Activated naive CD4-positive, alpha-beta T cell treated with anti-CD3 and anti-CD28 coated beads, Interleukin-2, amount 50 U/mL, for 16 hours (primary cell): ENCODE measurements at places on chromosomes 1 and 21.

DNA sequence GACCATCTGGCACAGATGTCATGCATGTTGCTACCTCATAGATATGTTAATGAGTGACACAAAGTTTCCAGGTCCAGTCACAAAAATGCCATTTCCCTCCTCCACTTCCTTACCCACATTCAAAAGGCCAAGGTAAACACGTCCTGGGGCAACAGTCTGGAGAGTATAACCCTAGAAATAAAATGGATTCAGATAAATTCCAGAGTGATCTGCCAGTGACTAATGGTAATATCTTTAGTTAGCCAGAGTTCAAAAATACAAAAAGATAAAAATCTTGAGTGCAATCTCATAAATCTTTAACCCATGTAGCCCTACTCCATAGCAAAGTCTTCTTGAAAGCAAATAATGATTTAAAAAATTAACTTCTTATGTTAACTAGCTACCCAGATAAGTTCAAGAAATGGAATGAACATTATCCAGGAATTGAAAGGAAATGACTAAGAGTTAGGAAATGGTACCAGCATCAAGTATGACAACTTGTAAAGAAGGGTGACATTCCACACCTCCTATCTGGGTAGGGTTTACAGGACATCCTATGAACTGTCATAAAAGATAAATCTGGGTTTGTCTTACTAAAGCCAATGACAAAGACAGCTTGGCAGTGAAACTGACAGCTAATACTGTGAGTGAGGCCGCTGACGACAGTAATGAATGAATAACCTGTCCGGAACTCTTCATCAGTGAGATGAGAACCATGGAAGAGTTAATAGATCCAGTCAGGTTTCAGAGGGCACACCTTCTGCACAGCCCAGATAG lies 18.1 kb downstream of the RGS2 start:
- no peak for DNase-seq

DNA sequence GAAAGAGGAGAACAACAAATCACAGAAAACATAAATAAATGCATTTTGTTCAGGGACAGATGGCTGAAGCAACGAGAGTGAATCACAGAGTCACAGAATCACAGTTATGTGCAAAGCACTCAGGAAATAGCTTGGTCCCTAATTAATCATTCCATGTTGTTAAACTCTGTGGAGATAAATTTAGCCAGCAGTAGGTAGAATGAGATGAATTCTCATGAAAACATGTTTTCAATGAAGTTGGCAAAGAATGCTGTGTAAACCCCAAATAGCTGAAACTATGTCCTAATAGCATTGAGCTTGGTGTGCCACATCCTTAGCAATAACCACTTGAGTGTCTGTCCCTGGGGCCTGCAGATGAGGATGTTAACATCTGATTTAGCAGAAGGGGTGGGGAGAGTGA lies 20.4 kb downstream of the LEPR start:
- DNase-seq, result no peak

DNA sequence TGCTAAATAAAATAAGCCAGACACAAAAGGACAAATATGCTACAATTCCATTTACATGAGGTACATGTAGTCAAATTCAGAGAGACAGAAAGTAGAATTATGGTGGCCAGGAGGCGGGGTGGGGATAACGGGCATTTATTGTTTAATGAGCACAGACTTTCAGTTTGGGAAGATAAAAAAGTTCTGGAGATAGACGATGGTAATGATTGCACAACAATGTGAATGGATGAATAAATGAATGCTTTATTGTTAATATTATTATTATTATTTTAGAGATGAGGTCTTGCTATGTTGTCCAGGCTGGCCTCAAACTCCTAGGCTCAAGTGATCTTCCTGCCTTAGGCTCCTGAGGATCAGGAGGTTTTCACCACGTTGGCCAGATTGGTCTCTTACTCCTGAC lies 122.0 kb downstream of the LHX4 start:
- DNase-seq, result no peak

DNA sequence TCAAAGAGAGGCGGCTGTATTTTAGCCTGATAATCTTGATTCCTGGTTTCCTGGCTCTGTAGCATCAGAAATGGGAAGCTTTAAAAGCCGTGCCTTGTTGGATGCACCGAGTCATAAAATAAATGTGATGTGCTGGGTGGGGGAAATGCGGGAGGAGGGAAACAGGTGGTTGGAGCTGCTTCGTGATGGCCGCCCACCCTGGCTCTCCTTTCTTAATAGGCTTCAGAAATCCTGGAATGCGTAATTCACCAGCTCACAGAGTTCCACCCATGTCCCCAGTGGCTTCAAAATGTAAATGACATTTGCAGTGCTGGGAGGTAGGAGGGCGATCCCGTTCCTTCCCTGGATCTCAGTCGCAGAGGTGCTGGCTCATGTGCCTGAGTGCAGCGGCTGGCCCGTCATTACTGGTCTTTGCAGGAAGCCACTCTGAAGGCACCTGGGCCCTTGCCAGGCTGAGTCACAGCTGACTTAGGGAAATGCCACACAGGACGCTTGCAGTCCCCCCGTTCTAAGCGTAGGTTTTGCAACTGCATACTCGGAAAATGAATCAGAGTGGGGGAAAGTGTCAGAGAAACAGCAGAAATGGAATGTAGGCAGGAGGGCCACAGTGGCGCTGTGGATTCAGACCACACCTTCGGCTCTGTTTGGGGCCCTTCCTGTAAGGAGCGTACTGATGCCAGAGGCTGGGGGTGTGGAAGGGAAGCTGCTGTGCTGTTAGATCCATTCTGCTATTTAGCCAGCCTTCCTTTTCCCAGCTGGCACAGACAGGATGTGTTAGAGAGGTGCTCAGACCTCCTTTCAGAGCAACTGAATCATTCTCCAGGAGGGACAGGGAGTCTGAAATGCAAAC lies 37.6 kb downstream of the GALNT2 start:
- DNase-seq, result peak; percentile 88

DNA sequence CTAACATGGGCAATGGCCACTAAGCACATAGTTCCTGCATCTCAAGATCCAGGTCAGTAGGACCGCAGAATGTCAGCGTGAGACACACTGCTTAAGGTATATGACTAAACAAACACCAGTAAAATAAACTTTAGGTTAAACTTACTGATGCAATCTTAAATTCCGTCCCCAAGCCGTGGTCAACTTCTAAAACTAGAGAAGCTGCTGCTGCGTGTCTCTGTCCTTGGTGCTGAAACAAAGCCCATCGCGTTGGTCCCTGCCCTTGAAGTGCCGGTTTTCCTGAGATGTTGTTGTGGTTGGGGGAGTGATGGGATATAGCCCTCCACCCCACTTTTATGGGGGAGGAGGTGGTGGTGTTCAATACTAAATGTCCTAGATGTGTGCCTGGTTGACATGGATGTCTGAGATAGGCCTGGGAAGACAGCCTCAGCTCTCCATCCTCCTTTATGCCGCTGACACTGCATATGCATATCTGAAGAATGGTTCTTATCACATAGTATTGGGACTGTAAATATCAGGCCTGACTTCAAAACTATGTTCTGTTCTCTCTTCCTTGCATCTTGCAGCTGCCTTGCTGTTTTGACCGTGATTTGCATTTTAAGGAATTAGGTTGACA lies 72.0 kb upstream of the KCNA3 start:
- DNase-seq, result peak; percentile 37

DNA sequence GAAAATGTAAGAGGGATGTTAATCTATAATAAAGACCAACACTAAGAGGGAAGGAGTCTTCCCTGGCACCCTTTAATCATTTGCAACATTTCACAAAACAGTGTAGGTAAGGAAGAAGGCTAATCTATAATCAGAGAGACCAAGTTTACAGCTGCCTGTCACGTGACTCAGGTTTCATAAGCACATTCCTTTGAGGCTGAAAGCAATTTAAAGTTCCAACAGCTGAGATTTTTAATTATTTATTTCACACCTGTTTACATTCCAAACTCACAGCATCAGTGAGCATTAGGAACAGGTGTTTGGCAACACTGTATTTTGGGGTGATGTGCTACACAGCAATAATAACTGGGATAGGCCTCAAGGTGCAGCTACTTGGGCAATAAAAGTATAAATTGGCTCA lies 75.7 kb upstream of the PGBD5 start:
- no peak for DNase-seq

DNA sequence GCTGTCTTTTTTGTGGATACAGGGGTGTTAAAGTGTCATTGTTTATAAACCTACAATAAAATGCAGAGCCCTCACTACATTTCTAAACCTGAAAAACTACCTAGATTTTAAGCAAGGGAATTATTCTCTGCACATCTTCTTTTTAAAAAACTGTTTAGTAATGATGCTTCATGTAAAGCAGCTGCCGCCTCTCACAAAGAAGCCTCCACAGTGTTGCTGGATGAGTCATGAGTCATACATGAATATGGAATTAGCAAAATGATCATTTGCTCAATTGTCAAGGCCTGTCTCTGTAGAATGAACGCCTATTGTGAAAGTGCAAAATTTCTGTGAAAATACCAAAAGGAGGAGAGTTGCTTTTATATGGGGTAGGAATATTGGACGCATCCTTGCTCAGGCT lies 259.5 kb upstream of the CHRM3 start:
- DNase-seq, result no peak

DNA sequence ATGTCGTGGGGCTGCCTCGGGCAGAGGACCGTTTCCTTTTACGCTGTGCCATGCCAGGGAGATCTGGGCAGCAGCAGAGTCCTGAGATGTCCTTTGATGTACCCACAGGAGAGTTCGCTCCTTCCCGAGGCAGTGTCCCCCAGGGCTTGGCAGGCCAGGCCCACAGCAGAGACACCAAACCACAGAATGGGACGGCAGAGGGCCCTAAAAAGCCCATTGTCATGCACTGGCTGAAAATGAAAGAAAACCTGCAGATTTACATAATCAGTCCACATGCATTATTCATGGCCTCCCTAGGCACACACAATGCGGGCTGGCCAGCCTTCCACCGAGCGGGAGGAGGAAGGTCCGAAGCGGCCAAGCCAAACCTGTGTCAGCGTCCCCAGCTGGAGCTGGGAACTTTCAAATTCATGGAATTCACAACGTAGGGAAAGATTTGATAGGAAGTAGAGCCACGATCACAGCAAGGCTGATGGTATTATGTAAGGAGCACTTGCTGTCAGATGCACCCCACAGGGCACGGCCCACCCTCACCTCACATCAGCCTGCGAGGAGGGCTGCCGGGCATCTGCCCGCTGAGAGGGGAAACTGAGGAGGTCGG lies 25.3 kb upstream of the EFHD2 start:
- DNase-seq, result no peak

GRCh38 chr1:119895102-119895501 lies 1.2 kb downstream of the ADAM30 start:
- DNase-seq, result no peak

- DNase-seq, result no peak
These were observed 1.9 kb upstream of the STMN1 start for GRCh38 chr1:25908161-25908560.

- DNase-seq, result no peak
These were observed 3.1 kb upstream of the KCNE2 start for GRCh38 chr21:34360488-34361241.

- no peak for DNase-seq
These were observed 27.4 kb upstream of the RC3H1 start for GRCh38 chr1:174049514-174049913.

DNA sequence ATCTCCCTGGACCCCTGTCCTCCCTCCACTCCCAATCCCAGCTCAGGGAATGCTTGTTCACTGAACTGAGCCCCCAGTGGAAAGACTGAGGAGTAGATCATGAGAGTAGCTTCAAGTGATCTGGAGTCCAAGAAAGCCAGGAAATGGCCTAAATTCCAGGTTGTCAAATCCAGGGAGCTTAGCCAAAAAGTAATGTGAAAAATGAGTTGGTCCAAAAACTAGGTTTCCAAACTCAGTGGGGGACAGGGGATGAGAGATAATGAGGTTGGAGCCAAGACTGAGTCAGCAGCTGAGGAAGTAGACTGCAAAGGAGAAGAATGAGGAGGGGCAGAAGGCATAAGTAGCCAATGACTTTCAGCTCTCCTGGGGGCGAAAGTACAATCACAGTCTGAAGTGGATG lies 284.1 kb upstream of the BEND5 start:
- no peak for DNase-seq

DNA sequence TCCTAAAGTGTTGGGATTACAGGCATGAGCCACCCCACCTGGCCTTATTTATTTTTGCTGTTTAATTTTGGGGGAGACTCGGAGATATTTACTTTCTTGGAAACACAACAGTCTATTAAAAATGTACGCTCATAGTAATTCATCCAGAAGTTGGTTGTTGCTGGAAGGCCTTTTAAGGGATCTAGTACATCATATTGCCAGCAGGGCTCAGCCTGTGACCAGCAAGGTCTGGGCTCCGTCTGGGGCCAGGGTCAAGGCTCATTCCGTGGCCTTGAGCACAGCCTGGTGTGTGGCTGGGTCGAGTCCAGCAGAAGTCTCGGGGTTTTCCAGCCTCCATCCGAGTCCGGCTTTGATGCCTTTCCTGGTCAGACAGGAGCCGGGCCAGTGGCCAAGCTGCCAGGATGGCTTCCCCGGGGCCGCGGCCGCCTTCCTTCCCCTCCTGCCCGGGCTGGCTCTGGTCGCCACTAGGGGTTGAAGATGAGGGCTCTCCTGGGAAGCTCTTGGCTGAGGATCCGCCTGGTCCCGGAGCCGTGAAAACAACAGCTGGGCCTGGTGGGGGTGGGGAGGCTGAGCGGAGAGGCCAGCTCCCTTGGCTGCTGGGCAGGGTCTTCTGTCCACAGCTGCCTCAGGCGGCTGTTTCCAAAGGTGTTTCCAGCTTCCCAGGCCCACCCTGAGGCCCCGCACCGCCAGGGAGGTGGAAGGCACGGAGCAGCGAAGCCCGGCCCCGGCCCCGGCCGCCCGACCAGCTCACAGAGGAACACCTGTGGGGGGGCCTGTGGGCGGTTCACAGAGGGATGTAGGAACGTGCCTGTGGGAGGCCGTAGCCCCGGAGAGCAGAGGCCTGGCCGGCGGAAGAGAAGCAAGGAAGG lies 5.1 kb upstream of the VWA1 start:
- DNase-seq, result no peak

DNA sequence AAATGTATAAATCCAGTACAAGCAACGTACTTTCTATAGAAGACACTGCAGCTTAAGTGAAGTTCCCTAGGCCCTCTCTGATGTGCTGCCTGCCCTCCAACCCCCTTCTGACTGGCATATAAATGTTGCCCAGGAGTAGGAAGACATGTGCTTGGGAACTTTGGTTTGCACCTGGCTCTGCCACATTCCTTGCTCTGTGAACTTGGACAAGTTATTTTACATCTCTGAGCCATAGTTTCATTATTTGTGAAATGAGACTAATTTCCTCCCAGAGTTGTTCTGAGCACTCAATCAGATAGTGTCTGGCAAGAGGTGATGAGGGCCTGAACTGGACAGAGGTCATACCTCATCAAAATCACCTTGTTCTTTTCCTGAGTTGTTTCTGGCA lies 3.5 kb upstream of the PHC2 start:
- no peak for DNase-seq
